ENCODE measurements at places on chromosomes 2 and 18.

DNA sequence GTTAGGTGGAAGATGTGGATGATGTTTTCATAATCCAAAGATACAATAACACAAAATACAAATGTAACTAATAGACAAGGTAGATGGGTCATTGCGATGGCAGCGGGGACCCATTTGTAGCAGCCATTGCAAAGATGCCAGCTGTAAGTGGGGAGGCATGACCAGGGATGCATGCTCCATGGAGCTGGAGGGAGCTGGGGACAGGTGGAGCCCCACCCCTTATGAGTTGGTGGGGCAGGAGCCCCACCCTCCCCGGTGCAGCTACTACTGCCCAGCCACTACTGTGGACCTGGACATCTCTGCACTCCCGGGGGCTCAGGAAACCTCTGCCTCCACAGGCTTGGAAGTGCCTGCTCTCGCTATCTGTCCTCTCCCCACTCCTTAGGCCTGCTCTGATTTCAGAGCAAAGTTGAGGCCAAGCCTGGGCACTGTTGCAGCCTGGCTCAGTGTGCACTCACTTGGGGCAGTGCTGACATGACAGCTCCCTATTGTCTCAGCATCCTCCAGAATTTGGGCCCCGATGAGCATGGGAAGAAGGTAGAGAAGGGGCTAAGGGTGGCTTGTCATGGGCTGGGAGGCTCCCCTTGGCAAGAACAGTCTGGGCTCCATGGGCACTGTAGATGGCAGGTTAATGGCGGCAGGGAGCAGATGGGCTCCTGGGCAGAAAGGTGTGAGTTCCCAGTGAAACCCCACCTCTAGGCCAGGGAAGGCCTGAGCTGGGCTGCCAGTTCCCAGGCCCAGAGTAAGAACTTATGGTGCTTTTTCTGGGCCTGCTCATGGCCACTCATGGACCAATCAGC is 81.1 kb downstream of the ZNF804A start:
- no peak for DNase-seq

DNA sequence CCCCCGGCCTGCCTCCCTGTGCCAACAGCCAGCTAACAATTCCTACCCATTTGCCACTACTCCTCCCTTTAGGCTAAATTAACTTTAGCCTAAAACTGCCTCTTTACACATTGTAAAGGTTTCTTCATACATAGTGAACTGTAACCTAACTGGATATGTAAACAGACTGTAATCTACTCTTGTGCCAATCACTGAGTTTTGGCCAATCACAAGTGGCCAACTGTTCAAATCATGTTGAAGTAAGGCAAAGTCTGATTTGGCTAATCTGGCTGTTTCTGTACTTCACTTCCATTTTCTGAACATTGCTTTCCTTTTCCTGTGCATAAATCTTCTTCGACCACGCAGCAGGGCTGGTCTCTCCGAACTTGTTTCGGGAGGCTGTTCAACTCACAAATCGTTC is 103.6 kb upstream of the LYPD6 start:
- no peak for DNase-seq

- DNase-seq, result no peak
Observed at GRCh38 chr2:30359644-30360167, 87.3 kb upstream of the LCLAT1 start.

DNA sequence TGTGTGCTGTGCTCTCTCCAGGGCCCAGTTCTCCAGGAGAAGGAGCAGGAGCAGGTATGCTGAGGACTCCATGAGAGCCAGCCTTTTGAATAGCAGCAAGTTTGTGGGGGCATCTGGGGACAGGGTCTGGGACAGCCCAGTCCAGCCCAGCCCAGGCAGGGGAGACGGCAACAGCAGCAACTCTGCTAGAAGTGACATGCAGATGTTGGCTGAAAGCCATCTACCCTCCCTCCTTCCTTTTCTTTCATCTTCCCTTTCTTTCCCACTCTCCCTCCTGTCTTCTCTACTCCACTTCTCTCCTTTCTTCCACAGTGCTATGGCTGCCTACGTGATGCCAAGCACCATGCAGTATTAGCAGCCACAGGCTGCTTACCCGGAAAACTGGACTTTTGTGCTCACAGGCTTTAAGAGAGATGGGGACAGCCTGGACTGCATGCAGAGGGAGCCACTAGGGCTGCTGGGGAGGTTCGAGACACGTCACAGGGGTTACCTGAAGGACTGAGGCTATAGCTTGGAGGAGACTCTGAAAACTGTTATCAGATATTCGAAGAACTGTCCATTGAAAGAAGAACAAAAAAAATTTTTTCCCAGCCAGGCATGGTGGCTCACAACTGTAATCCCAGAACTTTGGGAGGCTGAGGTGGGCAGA is 23.8 kb upstream of the YWHAQ start:
- DNase-seq, result no peak

- no peak for DNase-seq
Observed at GRCh38 chr2:236787885-236788284, 218.3 kb downstream of the ACKR3 start.

DNA sequence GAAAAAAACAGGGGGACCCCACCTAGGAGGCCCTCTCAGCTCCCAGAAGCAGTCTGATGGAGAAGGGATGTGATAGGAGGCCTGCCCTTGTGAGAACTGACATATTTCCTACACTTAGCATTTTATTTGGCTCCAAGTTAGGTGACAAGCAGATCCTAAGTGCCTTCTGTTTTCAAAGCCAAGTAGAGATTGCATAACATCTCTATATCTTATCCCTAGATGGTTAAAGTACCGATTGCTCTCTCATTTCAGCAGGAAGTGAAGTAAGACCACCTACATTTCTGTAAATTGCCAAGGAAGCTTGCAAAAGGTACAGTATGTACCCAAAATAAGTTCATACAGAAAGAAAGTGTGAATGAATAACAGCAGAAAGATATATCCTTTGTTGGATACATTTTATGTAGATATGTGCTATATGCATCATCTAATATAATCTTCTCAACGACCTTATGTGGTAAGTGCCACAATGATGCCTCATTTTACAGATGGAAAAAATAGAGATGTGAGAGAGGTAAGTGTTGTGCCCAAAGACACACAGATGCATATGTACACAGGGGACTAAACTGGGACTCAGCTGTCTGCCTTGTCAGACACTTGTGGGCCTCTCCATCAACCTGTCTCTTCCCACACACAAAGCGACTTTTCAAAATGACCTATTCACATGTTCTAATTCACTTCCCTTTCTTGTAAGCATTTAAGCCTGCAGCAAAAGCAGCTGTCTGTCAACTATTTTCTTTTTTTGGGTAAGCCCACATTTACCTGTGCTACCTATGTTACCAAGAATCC is 38.9 kb downstream of the DHRS9 start:
- DNase-seq, result no peak

DNA sequence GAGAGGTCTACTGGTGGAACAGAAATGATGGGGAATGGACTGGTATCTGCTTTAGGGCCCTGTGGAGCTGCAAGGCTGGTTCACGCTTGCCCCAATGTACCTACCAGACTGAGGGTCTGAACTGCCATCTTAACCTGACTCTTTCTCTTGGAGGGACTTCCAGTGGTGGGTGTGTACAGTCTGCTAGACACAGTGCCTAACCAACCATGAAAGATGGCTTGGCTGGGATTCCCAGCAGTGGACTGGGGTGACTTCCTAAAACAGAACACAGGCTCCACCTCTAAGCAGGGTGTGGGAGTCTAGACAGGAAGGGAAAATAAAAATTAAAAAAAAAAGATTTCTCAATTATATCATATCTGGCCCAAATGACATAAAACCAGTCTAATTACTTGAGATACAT is 25.5 kb upstream of the MYO3B start:
- no peak for DNase-seq

- no peak for DNase-seq
Observed at GRCh38 chr18:35171315-35171987, 69.4 kb upstream of the ZNF397 start.

- no peak for DNase-seq
Observed at GRCh38 chr2:63834401-63834800, 7.3 kb upstream of the UGP2 start.

DNA sequence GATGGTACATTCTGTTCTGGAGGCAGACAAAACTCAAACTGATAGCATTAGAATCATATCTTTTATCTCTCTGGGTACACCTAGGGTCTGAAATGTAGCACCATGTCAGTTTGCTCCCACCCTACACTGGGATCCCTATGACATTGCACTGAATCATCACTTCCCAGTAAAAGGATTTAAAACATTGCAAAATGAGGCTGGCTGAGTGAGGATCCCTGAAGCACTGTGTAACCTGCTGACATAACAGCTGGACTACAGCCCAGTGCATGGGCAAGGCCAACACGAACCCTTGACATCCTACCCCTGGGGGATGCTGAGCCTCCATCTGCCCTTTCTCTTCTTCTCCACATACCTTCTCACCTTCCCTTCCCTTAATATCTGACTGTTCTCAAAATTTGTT is 253.2 kb downstream of the TTC32 start:
- peak; percentile 86 for DNase-seq

GRCh38 chr2:48346124-48346536 is 183.8 kb upstream of the STON1 start:
- peak; percentile 85 for DNase-seq

- DNase-seq, result no peak
Observed at GRCh38 chr18:79800371-79801180, 2.8 kb downstream of the KCNG2 start.

GRCh38 chr2:51812138-51812866 is 780.4 kb upstream of the NRXN1 start:
- DNase-seq, result no peak

- peak; percentile 20 for DNase-seq
Observed at GRCh38 chr2:224222291-224222690, 179.6 kb downstream of the FAM124B start.

- no peak for DNase-seq
Observed at GRCh38 chr2:147099845-147100244, 745.0 kb upstream of the ACVR2A start.

DNA sequence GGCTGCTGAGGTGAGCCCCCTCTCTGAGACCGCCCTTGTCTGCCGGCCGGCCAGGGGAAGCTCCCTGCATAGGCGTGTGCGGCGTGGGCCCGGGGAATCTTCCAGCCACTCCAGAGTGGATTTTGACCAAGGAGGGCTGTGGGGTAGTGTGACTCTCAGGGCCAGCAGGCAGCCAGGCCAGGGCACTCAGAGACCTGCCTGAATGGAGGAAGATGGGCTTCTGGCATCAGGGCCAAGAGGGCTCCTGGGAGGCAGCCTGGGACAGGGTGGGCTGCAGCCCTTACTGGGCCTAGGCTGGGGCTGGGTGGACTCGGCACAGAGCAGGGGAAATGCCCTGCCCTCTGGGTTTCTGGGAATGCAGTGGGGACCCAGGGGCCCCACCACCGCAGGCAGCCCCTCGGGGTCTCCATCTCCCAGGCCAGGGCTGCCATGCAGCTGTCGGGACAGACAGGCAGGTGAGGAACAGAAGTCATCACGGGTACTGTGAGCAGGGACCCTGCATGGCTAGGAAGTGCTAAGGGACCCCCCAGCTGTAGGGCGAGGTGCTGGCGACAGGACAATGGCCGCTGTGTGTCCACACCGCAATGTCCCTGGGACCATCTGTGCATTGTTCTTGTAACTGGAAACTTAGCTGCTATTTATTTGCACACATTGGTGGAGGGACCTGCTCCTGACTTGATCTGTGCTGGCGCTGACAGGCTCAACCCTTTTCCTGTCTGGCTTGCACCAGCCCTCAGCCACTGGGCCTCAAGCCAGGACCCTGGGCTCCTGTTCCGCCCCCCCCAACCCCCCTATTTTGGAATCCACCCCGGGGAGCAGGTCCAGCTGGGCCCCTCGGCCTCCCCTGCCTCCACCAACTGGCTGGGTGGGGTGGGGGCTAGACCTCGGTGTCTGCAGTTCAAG is 4.1 kb downstream of the PDCD1 start:
- no peak for DNase-seq

DNA sequence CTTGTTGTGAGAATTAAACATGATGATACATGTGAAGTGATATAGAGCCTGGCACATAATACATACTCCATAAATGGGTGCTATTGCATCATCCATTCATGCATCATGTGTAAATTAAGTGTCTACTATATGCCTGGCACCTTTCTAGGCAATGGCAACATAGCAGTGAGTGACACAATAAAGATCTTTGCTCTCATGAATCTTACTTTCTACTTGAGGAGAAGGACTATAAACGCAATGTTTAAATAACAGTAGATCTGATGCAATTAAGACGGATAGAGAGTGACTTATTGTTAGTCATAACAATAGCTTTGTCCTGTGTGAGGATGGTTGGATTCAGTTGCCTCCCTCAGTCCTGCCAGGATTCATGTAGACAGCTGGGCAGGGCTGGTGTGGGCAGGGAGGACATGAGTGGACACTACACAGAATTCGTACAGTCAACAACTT is 88.4 kb upstream of the NPAS2 start:
- peak; percentile 64 for DNase-seq

DNA sequence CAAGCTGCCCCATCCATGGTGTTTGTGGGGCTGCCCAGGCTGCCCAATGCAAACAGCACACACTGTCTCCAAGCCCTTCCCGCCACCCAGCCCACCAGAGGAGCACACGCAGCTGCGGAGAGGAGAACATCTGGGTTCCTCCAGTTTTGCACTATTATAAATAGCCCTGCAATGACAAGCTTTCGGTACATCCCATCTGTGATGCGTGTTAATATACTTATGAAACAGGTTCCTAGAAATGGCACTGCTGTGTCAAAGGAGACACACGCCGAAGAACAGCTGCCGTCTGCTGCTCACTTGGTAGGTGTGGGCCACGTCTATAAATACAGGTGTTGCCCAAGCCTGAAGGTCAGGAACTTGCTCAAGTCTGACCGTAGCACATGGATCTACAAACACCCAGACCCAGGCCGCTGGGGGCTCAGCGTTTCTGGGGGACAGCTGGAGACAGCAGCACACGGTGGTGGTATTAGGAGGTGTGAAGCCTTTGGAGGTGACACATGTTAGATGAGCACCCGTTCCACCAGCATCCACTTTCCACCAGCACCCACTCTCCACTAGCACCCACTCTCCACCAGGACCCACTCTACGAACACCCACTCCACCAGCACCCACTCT is 34.3 kb downstream of the PXDN start:
- no peak for DNase-seq

DNA sequence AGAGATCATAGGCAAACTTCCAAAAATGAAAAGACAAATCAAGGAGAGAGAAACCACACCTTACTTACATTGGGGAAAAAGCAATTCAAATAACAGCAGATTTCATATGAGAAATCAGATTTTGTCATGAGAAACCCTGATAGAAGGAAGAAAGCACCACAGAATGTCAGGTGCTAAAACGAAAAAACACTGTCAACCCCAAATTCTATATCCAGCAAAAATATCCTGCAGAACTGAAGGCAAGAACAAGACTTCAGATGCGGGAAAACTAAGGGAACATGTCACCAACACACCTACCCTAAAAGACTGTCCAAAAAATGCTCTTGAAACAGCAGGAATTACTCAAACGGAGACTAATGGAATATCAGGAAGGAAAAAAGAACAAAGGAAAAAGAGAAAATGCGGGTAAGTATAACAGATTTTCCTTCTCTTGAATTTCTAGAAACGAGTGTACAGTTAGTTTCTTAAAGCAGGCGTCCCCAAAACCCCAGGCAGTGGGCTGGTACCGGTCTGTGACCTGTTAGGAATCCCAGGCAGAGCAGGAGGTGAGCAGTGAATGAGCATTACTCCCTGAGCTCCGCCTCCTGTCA is 7.3 kb upstream of the ID2 start:
- DNase-seq, result no peak

Measured in EL (cell line).